ENCODE measurements at places on chromosomes 3 and 15.

GRCh38 chr3:139585820-139586219 is 46.3 kb upstream of the RBP1 start:
- no peak for DNase-seq

DNA sequence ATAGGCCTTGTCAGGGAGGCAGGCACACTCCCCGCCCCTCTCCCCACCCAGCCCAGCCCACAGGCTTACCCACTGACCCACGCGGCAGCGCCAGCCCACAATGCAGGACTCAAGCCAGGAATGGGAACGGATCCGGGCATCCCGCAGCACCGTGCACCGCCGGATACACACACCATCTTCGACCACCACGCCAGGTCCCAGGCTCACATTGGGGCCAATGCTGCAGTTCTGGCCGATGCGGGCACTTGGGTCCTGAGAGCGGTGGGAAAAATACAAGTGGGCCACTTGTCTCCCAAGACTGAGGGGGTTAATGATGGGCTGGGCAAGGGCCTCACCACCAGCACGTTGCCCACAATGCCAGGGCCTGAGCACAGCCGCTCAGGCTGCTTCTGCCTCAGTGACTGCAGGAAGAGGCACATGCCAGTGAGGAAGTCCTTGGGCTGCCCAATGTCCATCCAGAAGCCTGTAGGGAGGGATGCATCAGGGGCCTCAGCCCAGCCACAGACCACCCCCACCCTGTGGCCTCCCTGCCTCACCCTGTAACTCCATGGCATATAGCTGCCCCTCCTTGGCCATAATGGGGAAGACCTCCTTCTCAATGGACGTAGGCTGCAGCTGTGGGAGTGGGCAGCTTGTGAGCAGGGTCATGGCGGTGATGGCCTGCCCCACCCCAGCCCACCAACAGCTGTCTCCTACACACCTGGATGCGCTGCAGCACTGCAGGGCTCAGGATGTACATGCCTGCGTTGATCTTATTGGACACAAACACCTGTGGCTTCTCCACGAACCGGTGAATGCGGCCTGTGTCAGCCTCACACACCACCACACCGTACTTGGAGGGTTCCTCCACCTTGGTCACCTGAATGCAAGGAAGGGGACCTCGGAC is 1.6 kb downstream of the GMPPB start:
- no peak for DNase-seq

DNA sequence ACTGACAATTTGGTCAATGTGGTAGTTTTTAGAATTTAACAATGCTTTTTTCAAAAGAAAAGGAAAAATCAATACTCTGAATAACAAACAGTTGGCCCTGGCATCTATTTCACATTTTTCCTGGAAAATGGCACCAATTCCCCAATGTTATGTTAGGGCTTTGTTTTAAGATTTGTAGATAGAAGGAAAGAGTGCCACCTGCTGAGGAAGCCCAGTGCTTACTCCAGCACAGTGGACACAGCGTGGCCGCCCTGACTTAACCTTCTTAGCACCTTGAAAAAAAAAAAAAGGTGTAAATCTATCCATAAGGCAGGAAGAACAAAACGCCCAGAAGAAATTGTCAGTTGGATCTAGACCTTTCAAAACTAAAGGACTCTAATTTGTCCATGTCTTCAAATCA is 110.7 kb upstream of the CNTN4 start:
- DNase-seq, result no peak

DNA sequence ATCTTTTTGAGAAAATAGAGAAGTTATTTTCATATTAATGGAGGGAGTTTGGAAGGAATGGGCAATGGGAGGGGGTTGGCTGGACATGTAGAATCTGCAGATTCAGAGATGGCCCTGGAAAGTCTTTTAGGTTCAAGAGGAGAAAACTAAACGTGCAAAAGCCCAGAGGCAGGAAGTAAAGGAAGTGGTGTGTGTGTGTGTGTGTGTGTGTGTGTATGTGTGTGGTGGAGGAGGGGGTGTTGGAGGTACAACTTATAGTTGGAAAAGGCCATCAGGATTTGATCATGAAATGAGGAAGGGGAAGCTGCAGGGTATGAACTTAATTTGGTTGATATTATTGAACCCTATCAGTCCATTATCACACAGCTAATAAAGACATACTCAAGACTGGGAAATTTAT is 5.6 kb upstream of the LPP start:
- DNase-seq, result no peak

DNA sequence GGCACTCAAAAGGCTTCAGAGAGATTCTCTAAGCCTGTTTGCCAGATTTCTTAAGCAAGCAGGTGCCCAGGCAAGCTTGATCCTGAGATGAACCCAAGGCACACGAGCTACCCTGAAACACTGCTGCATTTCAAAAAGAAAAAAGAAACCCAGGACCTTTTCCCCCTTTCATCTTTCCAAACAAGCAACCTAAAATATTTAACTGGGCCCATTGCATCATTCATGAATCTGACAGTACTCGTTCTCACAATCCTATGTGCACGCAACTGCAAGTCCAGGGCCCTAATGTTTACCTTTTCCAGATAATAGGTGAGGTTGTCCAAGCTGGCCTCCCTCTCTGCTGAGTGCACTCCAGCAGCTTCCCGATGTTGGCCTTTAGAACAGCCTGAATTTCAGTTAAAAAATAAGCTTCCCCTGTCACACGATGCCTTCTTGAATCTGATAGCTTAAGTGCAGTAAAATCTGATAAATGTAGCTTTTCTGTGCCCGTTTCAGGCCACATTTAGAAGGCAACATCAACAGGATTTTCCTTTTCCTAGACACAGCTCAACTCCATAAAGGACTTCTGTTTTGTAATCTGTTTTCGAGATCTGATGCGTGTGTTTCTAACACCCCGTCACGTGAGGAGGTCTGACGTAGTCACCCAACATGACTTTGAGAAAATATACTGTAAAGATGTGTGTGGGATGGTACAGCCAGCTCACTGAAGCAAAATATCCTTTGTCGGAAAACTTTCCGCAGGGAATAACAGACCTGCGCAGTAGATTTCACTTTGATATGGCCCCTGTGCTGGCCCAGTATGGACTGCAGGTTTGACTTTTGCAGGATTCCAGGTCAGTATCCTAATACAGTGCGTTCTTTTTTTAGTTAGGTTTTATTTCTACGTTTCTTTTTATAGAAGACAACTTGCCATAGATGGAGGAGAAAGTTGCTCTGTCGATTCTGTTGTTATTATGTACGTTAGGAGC is 55.1 kb upstream of the RASA2 start:
- no peak for DNase-seq

DNA sequence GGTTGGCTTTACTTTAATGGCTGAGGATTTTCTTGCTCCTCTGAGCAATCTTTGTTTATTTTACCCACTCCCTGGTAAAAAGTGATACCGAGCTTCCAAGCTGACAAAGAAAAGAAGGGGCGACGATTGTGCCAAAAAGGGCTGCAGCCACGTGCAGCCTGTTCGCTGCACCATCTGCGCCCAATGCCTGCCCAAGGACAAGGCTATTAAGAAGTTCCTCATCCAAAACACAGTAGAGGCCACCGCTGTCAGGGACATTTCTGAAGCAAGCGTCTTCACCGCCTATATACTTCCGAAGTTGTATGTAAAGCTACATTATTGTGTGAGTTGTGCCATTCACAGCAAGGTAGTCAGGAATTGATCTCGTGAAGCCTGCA is 4.4 kb downstream of the ARHGAP31 start:
- DNase-seq, result no peak

- no peak for DNase-seq
These were observed 459.6 kb downstream of the NSUN3 start for GRCh38 chr3:94522488-94522887.

- no peak for DNase-seq
These were observed 143.4 kb downstream of the FEZF2 start for GRCh38 chr3:62229908-62230307.

- no peak for DNase-seq
These were observed 276.7 kb downstream of the SLC9A9 start for GRCh38 chr3:143571548-143571947.

DNA sequence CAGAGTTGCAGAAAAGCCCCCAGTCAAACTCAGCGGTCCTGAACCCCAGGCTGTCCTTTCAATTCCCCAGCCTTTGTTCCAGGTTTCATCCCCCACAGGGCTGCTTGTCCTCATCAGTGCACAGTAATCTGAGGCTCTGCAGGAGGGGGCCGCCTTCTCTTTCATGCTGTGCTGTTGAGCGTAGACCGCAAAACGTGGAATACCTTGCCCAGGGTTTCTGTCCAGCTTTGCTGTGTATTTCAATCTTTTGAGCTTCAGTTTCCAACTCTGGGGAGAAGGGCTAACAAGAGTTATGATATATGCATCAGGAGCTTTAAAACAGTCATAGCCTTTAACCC is 64.8 kb downstream of the FAM43A start:
- DNase-seq, result no peak

GRCh38 chr3:129106320-129106719 is 15.3 kb downstream of the RAB43 start:
- no peak for DNase-seq

DNA sequence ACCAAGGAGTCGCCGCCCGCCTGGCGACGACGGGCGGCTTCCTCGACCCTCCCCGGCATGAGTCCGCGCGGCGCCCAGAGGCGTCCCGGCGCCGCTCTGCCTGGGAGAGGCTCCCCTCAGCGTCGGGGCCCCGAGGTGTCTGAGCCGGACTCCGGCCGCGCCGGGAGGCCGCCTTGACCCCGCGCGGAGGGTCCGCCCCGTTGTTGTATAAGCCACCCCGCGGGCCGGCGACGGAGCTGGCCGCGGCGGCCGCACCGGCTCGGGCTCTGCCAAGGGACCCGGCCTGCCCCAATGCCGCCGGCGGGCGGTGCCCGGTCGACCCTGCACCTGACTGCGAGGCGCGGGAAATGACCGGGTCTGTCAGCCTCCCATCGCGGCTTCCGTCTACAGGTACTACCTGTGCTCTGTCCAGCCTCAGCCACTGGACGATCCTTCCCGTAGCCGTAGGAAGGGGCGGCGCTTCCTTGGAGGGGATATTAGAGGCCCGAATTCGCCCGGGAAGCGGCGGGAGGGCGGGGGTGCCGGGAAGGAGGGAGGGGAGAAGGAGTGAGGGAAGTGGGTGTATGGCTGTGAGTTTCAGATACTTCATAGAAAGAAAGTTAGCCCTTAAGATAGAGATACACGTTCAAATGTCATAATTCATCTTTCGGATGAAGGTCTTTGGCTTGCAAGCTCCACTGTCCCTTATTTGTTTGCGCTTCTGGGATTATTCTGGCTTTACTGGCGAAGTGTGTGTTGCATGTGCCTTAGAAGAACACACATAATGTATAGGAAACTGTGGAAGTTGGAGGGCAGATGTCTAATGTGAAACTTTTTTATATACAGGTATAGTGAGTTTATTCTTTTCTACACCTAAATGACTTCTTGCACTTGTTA is 620 bp downstream of the ABHD5 start:
- DNase-seq, result peak; percentile 45

DNA sequence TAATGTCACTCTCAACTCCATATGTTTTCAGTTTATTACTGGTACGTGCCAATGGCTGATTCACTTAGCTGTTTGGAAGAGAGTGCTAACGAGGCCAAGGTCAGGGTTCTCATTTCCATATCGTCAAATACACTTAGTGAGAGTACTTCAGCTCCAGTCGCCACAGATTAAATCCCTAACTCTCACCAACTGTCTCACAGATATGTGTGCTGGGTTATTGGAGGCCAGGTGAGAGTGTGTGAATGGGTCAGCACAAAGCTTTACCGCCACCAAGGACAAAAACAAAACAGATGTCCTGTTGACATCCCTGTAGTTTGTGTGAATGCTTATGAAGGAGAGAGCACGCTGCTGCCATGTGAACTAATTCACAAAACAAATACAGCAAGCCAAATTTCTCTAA is 133.5 kb upstream of the TBL1XR1 start:
- DNase-seq, result no peak

GRCh38 chr3:28847736-28848135 is 433.1 kb upstream of the RBMS3 start:
- DNase-seq, result no peak

GRCh38 chr3:65186268-65186667 is 498.5 kb upstream of the ADAMTS9 start:
- DNase-seq, result no peak

DNA sequence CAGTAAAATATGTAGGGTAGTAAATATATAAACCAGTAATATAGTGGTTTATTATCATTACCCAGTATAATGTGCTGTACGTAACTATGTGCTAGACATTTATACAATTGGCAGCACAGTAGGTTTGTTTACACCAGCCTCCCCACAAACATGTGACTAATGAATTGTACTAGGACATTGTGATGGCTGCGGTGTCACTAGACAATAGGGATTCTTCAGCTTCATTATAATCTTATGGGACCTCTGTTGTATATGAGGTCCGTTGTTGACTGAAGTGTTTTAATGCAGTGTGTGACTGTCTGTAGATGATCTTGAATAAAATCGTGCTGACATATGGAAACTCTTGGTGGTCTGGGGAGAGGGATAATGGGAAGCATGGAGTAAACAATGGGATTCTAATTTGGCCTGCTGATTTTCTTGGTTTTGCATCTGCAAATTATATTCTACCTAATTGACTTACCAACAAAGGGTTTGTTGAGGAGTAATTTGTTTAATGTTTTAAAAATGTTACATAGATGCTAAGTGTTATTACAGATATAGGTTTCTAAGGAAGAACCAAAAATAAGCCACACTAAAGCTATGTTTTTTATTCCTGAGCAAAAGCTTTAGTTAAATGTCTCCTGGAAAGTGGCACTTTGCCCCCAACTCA is 496.5 kb upstream of the TBL1XR1 start:
- no peak for DNase-seq

DNA sequence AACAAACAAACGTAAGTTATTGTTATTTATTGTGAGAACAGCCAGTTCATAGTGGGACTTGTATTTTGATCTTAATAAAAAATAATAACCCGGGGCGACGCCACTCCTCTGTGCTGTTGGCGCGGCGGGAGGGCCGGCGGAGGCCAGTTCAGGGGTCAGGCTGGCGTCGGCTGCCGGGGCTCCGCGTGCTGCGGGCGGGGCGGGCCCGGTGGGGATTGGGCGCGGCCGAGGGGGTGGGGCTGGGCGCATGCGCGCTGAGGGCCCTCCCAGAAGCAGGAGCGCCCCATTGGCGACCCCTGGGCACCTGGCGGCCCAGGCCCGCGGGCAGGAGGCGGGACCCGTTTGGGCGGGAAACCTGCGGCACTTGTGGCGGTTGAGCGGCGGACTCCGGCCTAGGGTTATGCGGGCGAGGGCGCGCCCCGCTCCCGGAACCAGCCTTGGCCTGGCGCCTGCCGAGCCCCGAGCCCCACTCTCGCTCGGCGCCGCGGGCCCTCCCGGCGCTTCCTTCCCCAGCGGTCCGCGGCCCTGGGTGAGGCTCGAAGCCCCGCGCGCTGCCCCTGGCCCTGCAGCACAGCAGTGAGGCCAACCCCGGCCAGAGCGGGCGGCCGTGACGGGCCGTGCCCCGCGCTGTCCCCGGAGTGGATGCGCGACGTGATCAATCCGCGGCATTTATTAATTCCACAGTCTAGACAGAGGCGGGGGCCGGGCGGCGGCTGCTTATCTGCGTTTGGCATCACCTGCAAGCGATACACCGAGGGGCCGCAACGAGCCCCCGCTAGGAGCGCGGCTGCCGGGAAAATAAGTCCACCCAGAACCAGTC is 6.0 kb downstream of the ISL2 start:
- no peak for DNase-seq

GRCh38 chr3:139096670-139097069 is 52.0 kb upstream of the PRR23C start:
- no peak for DNase-seq
